ENCODE measurements at places on chromosomes 11 and 22. TPM values are rescaled to one million over a fixed set of nuclear protein-coding genes. Genes with fewer than 3 reads are reported as not detected.

Gene PHF21B
- not detected for total RNA-seq

DNA sequence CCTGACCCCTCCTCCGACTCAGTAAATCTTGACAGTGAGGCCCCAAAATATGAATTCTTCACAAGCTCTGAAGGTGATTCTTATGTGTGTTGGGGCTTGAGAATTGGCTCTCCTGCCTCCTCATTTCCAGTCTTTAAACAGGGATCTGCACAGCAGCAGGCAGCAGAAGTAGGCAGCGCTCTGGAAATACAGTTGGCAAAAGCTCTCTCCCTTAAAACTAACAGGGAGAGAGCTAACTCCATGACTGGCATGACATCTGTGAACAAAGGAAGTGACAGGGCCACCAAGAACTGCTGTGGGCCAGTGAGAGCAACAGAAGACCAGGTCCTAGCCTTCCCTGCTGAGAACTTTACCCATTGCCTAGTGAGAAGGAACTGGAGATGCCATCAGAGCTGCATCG lies 70.1 kb downstream of the PANX1 start:
- H3K36me3 ChIP-seq = no peaks in the 10 kb centered on the region
- no peak overlapping the region for H3K4me3 ChIP-seq
- H3K27me3 ChIP-seq = no peaks in the 10 kb centered on the region
- H3K27ac ChIP-seq = no peak overlapping the region

GRCh38 chr11:75269367-75269660 lies 28.7 kb downstream of the TPBGL start:
- no peak for DNase-seq
- no peak overlapping the region for H3K27ac ChIP-seq
- no peaks in the 10 kb centered on the region for H3K4me1 ChIP-seq
- H3K4me3 ChIP-seq = no peak overlapping the region
- no peaks in the 10 kb centered on the region for H3K27me3 ChIP-seq

GRCh38 chr11:75595429-75595828 lies 33.4 kb downstream of the SERPINH1 start:
- H3K4me3 ChIP-seq = no peak overlapping the region
- no peaks in the 10 kb centered on the region for H3K4me1 ChIP-seq
- H3K27me3 ChIP-seq = no peaks in the 10 kb centered on the region
- H3K27ac ChIP-seq = no peak overlapping the region
- no peaks in the 10 kb centered on the region for H3K36me3 ChIP-seq

- no peaks in the 10 kb centered on the region for H3K27me3 ChIP-seq
- DNase-seq = no peak
- H3K27ac ChIP-seq = no peak overlapping the region
- no peaks in the 10 kb centered on the region for H3K36me3 ChIP-seq
Measured at GRCh38 chr22:19111140-19111539, 11.1 kb downstream of the DGCR2 start.

Gene LINC01488
- total RNA-seq = not detected

DNA sequence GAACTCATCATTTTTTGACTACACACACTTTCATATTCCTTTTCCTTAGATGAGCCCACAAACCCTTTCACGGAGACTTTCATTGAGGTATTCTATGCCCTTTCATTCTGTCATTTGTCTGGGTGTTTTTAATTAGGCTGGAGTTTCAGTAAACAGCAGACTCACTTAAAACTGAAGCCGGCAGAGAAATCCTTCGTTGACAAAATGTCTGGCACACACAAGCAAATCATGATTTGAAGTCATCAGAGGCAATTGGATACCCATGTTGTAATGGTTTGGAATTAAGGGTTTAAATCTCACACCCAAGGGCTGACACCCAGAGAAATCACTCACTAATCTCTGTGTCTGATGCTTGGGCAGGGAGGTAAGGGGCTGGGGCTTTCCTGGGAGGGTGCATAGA lies 127.1 kb downstream of the EHF start:
- DNase-seq = no peak
- no peaks in the 10 kb centered on the region for H3K27me3 ChIP-seq
- no peaks in the 10 kb centered on the region for H3K36me3 ChIP-seq
- no peaks in the 10 kb centered on the region for H3K4me1 ChIP-seq

- no peaks in the 10 kb centered on the region for H3K36me3 ChIP-seq
- H3K27me3 ChIP-seq = no peaks in the 10 kb centered on the region
- H3K4me3 ChIP-seq = no peak overlapping the region
- DNase-seq = no peak
- H3K27ac ChIP-seq = no peak overlapping the region
Measured at GRCh38 chr11:120279502-120279901, 39.6 kb downstream of the POU2F3 start.

DNA sequence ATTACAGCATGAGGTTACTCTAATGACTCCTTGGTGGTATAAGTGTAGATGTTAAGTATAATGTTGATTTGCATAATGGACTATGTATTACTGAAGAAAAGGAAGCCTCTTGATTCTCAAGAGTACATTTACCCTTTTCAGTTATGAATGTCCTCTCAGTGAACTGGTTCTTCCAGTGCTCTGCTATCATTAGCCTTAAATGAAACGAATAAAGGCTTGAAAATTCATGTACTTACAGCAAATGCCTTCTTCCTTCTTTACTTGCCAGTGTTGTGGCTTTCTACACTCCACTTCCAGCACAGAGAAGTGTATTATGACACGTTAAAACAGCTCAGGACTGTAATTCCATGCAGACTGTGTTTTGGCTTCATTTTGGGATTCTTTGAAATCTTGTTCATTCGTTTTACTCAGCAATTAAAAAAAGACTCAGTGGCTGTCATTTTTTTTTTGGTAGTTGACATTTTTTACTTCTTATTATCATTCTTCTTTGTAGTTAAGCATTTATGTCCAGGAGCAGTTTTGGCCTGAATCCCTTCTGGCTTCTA lies 96.9 kb downstream of the MTMR3 start:
- no peaks in the 10 kb centered on the region for H3K27me3 ChIP-seq
- peaks cover 18% of the 10 kb centered on the region for H3K36me3 ChIP-seq
- no peak for DNase-seq
- no peak overlapping the region for H3K27ac ChIP-seq
- no peak overlapping the region for H3K4me3 ChIP-seq

- no peak for DNase-seq
- no peaks in the 10 kb centered on the region for H3K4me1 ChIP-seq
- no peaks in the 10 kb centered on the region for H3K36me3 ChIP-seq
- H3K4me3 ChIP-seq = no peak overlapping the region
- no peaks in the 10 kb centered on the region for H3K27me3 ChIP-seq
Measured at GRCh38 chr22:42271906-42272305, 1.5 kb upstream of the TCF20 start.

DNA sequence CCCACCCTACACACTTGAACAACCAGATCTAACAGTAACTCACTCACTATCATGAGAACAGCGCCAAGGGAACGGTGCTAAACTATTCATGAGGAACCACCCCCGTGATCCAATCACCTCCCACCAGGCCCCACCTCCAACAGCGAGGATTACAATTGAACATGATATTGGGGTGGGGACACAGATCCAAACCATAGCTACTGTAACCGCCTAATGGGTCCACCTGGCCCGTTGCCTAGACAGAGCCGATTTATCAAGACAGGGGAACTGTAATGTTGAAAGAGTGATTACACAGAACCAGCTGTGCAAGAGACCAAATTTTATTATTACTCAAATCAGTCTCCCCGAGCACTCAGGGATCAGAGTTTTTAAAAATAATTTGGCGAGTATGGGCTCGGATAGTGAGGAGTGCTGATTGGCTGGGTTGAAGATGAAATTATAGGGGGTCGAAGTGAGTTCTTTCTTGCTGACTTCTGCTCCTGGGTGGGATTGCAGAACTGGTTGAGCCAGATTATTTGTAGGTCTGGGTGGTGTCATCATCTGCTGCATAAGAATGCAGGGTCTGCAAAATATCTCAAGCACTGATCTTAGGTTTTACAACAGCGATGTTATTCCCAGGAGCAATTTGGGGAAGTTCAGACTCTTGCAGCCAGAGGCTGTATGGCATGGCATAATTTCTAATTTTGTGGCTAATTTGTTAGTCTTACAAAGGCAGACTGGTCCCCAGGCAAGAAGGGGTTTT lies 17.9 kb upstream of the ZC3H12C start:
- H3K4me1 ChIP-seq = no peaks in the 10 kb centered on the region
- no peaks in the 10 kb centered on the region for H3K36me3 ChIP-seq
- no peak for DNase-seq
- H3K4me3 ChIP-seq = no peak overlapping the region

DNA sequence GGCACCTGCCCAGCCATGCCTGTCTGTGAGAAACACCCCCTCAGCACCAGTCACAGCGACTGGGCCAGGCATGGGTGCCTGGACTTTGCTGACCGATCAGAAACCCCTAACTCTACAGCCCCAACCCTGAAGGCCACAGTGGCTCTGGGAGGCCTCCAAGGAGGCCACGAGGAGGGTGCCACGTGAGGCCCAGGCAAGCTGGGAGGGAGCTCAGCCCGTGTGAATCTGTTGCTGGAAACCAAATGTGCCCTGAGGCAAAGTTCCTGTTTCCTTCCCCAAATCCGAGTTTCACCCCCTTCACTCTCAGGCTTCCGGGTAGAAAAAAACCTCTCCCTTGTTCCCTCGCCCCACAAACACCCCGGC lies 1.3 kb downstream of the UNC93B1 start:
- H3K4me1 ChIP-seq = no peaks in the 10 kb centered on the region
- no peak overlapping the region for H3K27ac ChIP-seq
- no peak for DNase-seq
- no peaks in the 10 kb centered on the region for H3K27me3 ChIP-seq
- H3K36me3 ChIP-seq = no peaks in the 10 kb centered on the region

Gene PRR33
- total RNA-seq = not detected

DNA sequence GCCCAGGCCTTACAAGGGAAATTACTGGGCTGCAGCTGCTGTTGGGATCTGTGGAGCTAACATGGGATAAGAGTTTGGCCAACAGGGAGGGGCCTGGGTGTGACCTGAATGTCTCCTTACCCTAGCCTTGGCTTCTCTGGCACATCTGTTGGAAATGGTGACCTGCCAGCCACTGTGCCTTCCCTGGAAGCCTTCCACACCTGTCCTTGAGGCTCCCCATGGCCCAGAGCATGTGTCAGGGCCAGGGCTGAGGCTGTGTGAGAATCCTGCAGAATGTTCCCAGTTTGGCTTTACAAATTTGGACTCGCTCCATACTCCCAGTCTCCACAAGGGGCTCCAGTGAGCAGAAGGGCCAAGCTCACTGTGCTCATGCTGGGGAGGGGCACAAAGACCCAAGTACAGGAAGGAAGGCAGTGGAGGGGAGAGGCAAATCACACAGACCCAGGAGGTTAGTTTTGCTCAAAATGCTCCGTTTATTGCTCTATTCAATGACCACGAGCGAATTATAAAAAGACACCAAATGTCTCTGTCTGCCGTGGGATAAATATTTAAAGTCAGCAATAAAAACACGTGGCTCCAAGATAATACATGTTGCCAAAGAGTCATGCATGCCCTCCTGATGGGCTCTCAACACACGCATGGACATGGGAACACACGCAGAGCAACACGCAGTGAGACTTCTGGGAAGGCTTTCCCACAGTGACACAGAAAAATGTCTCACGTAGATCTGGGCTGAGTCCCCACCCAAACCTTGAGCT lies 1.7 kb upstream of the IGSF22 start:
- H3K27ac ChIP-seq = no peak overlapping the region
- no peak overlapping the region for H3K4me3 ChIP-seq
- H3K27me3 ChIP-seq = no peaks in the 10 kb centered on the region
- DNase-seq = no peak
- H3K4me1 ChIP-seq = no peaks in the 10 kb centered on the region
- H3K36me3 ChIP-seq = no peaks in the 10 kb centered on the region

DNA sequence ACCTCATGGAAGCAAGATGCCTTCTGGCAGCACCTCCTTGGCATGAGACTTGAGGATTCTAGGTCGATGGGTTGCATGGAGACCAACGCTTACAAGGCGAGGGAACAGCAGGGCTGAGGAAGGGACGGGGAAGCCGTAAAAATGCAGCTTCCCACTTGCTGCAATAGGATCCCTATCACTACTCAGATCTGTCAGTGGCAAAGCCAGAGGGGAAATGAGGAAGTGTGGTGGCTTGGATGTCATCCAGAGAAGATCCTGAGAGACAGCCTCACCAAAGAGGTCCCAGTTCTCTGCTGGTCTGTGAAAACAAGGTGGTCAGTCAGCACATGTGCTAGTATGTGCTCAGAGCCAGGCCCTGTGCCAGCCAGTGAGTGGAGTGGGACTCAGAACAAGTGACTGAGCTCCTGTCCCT lies 22.2 kb downstream of the CYB5R2 start:
- H3K27ac ChIP-seq = no peak overlapping the region
- peak; percentile 55 for DNase-seq
- H3K36me3 ChIP-seq = peaks cover 71% of the 10 kb centered on the region
- no peaks in the 10 kb centered on the region for H3K4me1 ChIP-seq
- no peak overlapping the region for H3K4me3 ChIP-seq

- no peak for DNase-seq
- no peaks in the 10 kb centered on the region for H3K27me3 ChIP-seq
- no peak overlapping the region for H3K27ac ChIP-seq
- H3K4me3 ChIP-seq = no peak overlapping the region
- H3K4me1 ChIP-seq = no peaks in the 10 kb centered on the region
Measured at GRCh38 chr11:45079075-45079444, 67.4 kb upstream of the PRDM11 start.

DNA sequence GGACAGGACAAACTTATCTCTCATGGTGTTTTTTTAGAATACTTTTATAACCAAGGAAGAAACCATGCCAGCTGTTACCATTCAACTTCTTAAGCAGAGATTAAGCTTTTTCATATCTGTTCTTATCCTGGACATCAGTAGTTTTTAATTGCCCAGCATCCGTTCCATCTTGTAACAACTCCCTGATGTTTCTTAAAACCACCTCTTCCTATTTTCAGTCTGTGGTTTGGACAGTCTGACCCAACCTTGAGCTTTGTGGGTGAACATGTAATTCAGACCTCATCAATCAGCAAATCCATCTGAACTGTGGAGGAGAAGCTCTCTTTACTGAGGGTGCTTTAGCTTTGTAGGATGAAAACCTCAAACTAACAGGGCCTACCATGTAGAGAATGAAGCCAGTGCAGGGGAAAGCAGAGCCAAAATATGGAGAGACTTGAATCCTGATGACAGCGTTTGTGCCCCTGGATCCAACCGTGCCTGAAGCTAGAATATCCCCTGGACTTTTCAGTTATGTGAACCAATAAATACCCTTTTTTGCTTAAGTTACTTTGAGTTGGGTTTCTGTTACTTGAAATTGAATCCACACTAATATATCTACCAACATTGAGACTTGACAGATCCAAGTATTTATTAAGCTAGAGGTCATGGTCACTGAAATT lies 9.4 kb downstream of the TUG1 start:
- no peak overlapping the region for H3K4me3 ChIP-seq
- H3K27ac ChIP-seq = no peak overlapping the region
- no peaks in the 10 kb centered on the region for H3K27me3 ChIP-seq

Gene KCNK7
- not detected for total RNA-seq

DNA sequence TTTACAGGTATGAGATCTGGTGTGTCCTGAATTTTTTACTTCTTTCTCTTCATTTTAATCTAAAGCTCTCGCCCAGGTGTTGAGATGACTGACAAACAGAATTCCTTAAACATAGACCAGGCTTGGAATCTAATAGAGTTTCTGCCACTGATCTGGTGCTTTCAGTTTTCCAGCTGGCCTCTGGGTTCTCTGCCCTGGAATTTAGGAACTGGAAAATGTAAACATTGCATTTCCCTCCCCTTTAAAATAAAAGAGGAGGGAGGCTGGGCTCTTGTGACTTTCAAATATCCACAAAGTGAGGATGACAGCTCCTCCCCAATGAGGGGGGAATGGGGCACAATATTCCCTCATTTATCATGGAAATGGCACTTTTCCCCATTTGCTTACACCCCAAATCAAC lies 5.0 kb downstream of the PAMR1 start:
- no peak overlapping the region for H3K27ac ChIP-seq
- H3K4me1 ChIP-seq = peaks cover 3% of the 10 kb centered on the region
- no peaks in the 10 kb centered on the region for H3K27me3 ChIP-seq
- no peak overlapping the region for H3K4me3 ChIP-seq
- DNase-seq = no peak
- H3K36me3 ChIP-seq = no peaks in the 10 kb centered on the region
